Left cardiac atrium (tissue), 4 donors: ENCODE measurements at places on chromosomes 7 and 10. TPM values are rescaled to one million over a fixed set of nuclear protein-coding genes. Genes with fewer than 3 reads are reported as not detected.

DNA sequence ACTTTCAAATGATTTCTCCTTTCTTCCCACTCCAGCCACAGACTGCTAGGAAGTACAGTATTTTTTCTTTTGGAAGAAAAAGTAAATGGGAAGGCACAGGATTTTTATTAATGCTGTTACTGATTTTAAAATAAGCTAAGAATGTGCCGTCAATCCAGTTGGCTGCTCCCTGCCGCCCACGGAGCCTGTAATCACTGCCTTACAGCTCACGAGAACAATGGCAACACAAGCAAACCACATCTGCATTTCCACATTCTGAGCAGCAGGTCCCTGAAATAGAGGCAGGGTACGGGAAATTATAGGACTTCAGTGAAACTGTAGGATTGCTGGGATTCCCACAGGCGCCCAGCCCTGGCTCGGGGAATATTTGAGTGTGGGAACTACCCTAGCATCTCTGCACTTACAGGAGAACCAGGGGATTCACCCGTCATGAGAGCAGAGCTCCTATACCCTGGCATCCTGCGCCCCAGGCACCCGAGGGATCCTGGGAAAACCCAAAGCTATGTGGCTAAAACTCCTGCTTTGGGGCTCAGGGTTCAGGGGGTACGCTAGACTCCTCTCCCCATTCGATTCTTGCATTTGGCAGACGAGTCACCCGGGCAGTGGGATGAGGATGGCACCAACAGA, 72.9 kb upstream of the TNS3 start:
- DNase-seq, result no peak

DNA sequence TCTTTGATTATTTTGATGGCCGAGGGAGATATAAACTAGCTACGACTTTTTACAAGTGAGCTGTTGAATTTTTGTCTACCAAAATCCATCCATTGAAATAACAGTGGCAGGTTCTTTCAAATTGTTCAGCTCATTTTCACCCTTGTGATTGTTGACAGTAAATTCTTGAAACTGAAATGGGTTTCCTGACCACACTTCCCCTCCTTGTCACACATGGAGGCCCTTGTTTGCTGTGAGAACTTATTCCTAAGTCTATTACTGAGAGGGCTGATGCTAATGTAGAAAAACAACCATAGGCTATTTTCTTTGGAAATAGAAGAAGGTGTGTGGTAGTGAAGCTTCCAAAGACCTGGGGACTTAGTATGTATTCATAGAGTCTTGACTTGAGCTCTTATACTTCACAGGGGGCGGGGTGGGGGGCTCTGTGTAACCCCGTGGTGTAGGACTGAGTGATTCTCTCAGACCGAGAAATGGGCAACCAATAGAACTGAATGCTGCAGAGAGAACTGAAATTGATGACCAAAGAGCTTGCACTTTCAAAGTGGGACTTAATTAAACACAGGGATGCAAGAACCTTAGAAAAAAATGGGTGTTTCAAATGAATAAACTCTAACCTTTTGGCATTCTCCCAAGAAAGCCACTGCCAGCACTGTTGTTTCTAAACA, 718.9 kb downstream of the CCSER2 start:
- no peak for DNase-seq

GRCh38 chr7:158351051-158351450, 236.6 kb downstream of the PTPRN2 start:
- DNase-seq, result no peak

The PAPOLB gene
- total RNA-seq, result 0.26 TPM

GRCh38 chr10:4285121-4285520, 500.1 kb upstream of the KLF6 start:
- DNase-seq, result no peak

- no peak for DNase-seq
These were observed 3.1 kb upstream of the MACC1 start for GRCh38 chr7:20220293-20220761.

The PLEKHA8 gene
- total RNA-seq, result 5.3 TPM

The TFEC gene
- total RNA-seq, result 3.5 TPM

DNA sequence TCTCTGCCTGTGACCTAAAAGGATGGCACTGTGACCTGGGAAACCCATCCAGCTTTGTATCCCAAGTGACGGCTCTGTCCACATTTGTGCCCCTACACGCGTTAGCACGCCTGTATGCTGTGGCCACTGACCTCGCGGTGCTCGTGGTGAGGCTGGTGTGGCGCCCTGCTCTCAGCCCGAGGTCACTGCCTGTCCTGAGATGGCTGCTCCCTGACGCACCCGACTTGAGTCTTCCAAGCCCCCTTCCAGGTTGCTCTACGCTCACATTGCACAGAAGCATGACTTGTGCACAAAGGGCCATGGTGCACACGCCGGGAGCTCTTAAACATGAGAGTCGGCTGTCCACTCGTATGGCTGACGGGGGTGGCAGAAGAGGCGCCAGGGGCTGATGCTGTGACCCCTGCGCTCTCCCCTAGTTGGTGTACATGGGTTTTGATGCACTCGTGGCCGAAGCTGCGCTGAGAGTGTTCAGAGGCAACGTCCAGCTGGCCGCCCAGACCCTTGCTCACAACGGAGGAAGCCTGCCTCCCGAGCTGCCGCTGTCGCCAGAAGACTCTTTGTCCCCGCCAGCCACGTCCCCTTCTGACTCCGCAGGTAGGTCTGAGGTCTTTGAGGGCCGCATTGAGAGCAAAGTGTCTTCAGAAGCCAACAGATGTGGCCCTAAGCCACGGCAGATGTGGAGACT, 33.5 kb downstream of the WDR86 start:
- DNase-seq, result no peak

The CHRM2 gene
- total RNA-seq, result 90.7 TPM

- DNase-seq, result no peak
These were observed 16.4 kb downstream of the SRI start for GRCh38 chr7:88203401-88203800.

GRCh38 chr7:154929006-154929726, 73.8 kb downstream of the PAXIP1 start:
- DNase-seq, result no peak

GRCh38 chr7:93160410-93160809, 12.2 kb upstream of the SAMD9L start:
- DNase-seq, result no peak

The AKAP9 gene
- 27.3 TPM for total RNA-seq

The FAM25G gene
- not detected for total RNA-seq

The HMX3 gene
- not detected for total RNA-seq

- no peak for DNase-seq
These were observed 197.9 kb downstream of the IMMP2L start for GRCh38 chr7:111364413-111364812.

The PON1 gene
- not detected for total RNA-seq

- DNase-seq, result no peak
These were observed 13.3 kb downstream of the BEND7 start for GRCh38 chr10:13515467-13515866.

The IFIT1 gene
- total RNA-seq, result 15.3 TPM

DNA sequence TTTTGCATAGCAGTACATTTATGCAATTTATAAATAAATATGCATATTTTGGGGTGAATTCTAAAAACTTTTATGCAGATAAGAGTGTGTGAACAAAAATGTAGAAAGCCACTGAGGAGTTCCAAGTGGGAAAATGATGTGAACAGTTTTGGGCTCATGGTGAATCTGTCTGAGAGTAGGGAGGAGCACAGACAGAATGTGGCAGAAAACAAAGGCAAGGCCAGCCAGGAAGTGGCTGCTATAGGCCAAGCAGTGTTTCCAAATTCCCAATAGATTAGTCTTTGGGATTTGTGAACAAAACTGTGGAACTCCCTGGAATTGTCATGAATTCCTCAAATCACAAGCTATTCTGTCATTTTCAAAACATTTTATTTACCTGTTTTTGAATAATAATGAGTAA, 73.6 kb upstream of the AMPH start:
- DNase-seq, result no peak

GRCh38 chr7:80453699-80454340, 58.0 kb downstream of the GNAT3 start:
- no peak for DNase-seq

- peak; percentile 56 for DNase-seq
These were observed at the start of gene AOAH for GRCh38 chr7:36723951-36724664. Gene AOAH (minus strand): TSS chr7:36724494. CDS start chr7:36724148, 346 bp downstream.

The CDNF gene
- total RNA-seq, result 1.3 TPM

- DNase-seq, result peak; percentile 87
These were observed at the start of gene PCGF6 for GRCh38 chr10:103350517-103351260. Gene PCGF6 (minus strand): TSS chr10:103351140. CDS start chr10:103351066, 74 bp downstream.

- no peak for DNase-seq
These were observed 51.8 kb downstream of the MARCHF5 start for GRCh38 chr10:92342796-92343195.

GRCh38 chr7:132117636-132118035, 458.6 kb downstream of the PLXNA4 start:
- DNase-seq, result no peak

The NODAL gene
- total RNA-seq, result not detected

The GBF1 gene
- total RNA-seq, result 32.4 TPM

- no peak for DNase-seq
These were observed 16.2 kb upstream of the IGFBP3 start for GRCh38 chr7:45937301-45937700.
